GM12891 (cell line): ENCODE measurements at places on chromosomes 13 and 19.

GRCh38 chr13:112254900-112255299 is 121.3 kb upstream of the SPACA7 start:
- no peak for DNase-seq

DNA sequence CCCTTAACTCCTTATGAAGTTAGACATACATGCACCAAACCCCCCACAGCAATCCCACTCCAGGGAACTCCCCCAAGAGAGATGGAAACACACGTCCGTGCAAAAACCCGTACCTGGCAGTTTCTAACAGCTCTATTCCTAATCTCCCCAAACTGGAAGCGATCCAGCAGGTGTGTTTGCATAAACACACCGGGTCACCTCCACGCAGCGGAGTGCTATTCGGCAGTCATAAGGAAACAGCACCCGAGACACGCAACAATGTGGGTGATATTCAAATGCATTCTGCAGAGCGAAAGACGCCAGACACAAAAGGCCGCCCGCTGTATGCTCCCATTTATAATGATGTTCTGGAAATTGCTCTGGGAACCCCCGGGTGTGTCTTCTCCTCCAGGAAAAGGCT is 6.8 kb upstream of the ZNRF4 start:
- DNase-seq: no peak

GRCh38 chr13:35163674-35164073 is 221.6 kb downstream of the NBEA start:
- DNase-seq: no peak

DNA sequence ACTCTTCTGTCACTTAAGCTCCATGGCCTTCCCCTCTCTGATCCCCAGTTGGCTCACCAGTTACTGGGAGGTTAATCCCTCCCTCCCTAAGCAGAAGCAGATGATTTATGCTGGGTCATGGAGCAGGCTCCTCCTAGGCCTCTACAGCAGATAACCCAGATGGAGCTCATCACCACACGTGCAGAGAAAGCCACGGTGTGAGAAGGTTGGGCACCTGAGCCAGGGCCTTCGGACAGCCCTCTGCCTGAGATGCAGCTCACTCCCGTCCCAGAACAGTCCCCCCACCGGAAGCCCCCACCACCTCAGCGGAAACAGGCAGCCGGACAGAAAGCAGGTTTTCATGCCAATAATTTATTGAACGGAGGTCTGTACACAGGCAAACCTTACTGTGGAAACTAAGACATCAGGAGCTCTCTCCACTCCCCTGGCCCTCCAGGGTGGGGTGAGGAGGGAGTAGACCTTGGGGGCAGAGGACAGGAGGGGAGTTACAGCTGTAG is 9.8 kb downstream of the ZNF526 start:
- DNase-seq: no peak

DNA sequence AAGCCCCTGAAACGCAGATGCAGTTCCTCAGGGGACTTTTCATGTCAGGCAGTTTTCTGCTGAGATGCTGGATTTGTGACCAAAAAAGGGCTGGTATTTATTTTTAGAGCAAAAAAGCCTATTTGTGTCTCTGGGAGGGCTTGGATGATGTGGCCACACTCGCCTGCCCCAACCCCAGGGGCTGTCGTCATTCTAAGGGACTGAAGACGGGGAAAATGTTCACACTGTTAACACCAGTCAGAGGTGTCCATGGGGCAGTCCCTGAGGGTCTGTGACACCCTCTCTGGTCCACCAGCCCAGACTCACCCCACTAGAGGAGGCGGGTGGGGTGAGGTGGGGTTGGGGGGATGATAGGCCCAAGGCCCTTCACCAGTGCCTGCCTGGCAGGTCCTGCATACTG is 15.9 kb upstream of the EPHX3 start:
- DNase-seq: no peak

DNA sequence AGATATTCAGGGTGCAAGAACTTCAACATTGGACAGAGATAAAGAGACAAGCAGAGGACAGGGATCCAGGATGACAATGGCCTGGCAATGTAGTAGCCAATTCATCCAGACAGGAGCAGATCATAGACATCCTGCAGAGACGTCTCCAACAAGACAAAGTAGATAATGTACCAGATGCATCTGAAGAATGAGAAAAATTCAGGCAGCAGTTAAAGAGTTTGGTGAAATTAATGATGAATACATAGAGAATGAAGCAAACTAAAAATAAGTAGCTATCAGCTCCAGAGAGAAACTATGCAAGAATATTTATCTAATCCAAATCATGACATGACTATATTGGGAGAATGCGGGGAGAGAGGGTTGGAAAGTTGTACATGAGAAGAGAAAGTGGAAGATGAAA is 278.4 kb upstream of the DACH1 start:
- DNase-seq: no peak

DNA sequence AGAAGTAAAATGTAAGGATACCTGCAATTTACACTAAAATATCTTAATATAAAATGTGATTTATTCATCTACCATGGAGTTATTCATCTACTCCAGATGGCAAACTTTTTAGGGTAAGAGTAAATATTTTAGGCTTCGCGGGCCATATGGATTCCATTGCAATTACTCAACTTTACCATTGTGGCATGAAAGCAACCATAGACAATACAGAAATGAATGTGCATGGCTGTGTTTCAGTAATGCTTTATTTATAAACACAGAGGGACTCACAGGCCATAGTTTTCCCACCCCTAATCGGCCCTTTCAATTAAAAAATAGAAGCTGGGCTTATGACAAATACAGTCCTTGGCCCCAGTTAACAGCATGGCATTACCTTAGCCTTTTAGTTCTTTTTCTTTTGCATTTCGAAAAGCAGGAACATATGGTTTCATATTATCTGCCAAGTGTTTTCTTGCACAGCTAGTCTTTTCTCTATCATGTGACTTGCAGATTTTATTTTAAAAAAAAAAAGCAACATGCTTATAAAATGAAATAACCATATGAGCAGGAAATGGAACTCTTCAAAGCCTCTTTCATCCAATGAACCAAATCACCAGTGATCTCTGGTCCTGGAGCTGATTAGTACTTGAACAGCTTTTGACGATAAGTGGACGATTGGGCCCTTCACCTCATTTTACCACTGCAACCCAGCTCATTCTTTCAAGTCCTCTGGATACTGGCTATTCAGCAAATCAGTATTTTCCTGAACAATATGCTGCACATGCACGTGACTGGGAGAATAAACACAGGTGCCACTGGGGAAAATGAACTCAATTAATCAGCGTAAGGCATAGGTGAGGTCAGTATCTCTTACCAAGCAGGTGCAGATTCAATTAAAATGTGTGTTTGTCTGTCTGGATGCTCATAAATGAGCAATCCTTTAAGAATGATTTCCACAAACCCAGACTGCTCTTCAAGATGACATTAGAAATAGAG is 63.9 kb downstream of the LHFPL6 start:
- DNase-seq: no peak

- DNase-seq: no peak
Measured at GRCh38 chr19:12247644-12248222, 47.0 kb downstream of the ZNF44 start.

DNA sequence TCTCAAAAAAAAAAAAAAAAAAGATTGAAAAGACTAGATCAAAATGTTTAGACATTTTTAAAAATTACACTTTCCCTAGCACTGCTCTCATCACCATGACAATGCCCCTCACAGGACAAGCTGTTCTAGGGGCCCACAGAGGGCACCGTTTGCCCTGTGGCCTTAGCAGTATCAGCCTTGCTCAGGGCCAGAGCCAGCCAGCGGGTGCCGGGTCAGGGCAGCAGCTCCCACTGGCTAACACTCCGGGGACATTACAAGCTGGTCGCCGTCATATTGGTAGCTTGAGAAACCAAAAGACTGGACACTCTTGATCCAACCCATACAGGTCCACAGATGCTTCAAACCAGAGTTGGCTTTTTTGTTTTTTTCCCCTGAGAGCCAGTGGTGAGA is 18.0 kb downstream of the CAPN12 start:
- DNase-seq: no peak

GRCh38 chr13:110985541-110985940 is 70.7 kb upstream of the ANKRD10 start:
- DNase-seq: no peak

GRCh38 chr19:16285769-16286498 is 38.7 kb upstream of the KLF2 start:
- no peak for DNase-seq

DNA sequence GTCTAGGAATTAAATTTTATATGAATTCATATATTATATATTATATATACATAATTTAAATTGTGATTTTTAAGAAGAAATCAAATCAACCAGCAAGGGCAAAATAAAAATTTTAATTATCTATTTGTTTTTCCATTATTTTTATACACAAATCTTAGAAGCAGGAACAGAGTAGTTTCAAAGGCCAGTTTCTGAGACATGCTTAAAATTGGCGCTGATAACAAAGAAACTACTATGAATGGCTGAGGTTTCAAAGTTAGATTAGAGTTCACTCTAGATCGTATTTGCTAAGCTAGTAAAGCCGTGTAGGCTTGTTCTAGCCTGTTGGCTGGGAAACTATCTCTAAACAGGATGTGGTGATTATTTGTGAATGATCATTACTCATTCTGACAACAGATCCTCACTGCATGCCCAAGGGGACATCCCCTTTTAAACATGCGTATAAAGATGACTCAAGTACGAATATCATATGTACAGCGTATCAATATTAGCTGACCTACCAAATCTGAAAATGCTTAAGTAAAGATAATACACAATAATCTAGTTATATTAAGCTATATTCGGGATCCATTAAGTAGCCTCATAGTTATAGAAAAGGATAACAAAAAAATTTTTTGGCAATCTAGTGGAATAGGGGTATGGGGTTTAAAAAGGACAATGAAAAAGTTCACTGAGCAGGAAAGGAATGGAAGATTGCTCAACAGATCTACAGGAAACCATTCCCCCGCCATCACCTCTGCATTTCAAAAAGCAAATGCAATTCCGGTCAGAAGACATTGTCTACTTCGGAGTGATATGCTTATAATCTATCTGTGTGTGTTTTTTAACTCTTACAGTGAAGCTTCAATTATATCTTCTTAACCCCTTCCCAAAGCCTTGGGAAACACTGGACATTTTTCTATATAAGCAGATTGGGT is 150.1 kb downstream of the SHISA2 start:
- no peak for DNase-seq

DNA sequence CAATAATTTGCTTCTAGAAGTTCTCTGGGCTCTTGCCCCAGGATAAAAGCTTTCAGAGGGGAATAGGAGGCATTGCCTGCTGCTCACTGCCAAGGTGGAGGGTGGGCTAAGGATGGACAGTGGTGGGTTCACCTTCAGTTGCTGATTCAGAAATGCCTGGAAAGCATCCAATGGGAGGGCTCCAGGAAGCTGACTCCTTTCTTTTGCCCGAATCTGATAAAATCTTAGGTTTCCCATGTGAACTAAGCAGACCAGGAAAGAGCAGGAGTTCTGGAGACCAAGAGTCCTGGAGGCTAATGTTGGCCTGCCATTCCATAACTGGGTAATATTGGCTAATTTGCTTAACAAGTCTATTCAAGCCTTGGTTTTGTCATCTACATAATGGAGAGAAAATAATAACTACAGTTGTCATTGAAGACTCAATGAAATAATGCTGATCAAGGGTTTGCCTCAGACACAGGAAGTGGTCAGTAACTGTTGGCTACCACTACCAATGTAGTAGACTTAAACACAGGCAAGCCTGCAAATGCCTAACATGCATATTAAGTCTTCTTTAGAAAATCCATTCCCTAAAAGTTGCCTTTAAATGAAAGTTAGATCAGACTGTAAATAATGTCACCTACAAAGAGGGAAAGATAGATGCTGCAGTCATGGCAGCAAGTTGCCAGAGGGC is 528.4 kb upstream of the NBEA start:
- no peak for DNase-seq

GRCh38 chr13:107351305-107351704 is 783.4 kb upstream of the ARGLU1 start:
- DNase-seq: no peak

- no peak for DNase-seq
Measured at GRCh38 chr19:39212375-39212742, 8.3 kb upstream of the SYCN start.

DNA sequence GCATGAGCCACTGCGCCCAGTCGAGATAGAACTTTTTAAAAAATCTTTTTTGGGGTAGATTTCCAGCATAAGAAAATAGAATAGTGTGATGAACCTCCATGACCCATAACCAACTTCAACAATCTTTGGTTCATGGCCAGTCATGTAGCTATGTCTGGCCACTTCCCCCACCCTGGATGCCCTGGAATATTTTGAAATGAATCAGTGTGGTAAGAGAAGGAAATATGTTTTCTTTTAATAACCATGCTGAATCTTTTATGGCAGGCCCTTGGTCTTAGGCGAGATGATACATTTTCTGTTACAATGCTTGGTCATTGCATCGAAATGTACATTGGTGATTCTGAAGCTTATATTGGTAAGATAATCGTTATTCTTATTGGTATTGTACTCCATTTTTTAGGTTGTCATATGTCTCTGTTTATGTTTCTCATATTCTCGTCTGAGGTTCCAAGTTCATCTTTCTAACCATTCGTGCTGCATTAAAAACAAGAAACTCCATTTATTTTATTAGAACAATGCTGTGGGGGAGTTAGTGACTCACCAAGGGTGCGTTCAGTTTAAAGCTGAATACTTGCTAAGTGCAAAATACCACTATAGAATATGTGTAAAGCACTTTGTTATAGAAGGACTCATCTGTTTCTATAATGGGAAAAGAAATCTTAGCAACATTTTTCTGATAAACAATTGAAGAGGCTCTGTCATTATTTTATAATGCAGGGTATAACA is 16.4 kb upstream of the UPF3A start:
- DNase-seq: no peak

GRCh38 chr13:68124437-68125086 is 894.4 kb upstream of the PCDH9 start:
- no peak for DNase-seq

GRCh38 chr13:60220072-60220471 is 56.3 kb upstream of the DIAPH3 start:
- DNase-seq: no peak

GRCh38 chr19:41426952-41427646 is at the start of gene B3GNT8:
B3GNT8 (minus strand) TSS chr19:41427374; CDS start chr19:41426778, 596 bp downstream.
- peak; percentile 60 for DNase-seq

DNA sequence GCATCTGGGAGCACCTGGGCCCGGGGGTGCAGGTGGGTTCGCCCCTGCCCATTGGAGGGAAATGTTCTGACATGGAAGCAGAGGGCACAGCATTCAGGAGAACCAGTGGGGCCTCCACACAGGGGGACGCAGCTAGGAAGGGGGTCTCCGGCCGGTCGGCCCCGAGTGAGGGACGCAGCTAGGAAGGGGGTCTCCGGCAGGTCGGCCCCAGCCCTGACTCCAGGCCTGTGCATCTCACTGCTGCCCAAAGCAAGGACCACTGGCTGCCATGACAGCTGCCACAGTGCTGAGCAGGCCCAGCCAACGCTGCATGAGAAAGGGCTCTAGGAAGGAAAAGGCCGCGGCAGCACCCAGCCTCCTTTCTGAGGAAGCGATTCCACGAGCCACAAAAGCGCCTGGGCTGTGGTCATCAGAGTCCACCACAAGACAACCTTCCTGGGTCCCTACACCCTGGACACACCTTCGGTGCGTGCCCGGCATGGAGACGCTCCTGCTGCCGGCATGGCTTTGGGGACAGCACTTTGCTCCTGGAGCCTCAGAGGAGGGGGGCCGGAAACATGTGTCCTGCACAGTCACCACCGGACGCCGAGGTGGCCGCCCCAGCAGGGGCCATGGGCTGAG is 9.7 kb downstream of the RASA3 start:
- DNase-seq: no peak

GRCh38 chr19:17070912-17071311 is 4.3 kb downstream of the HAUS8 start:
- DNase-seq: no peak

GRCh38 chr13:23643338-23644125 is 73.3 kb downstream of the TNFRSF19 start:
- DNase-seq: no peak
